HepG2 (cell line): ENCODE measurements at places on chromosomes 13 and 19. TPM values are rescaled to one million over a fixed set of nuclear protein-coding genes. Genes with fewer than 3 reads are reported as not detected.
A peak's percentile ranks its signal among the peaks of the same experiment; 100 is the strongest.

The EDDM13 gene
- not detected in 2 replicates for total RNA-seq

The HCN2 gene
- total RNA-seq = not detected in 2 replicates

The UGGT2 gene
- 14.9 and 27.1 TPM in 2 replicates for total RNA-seq

The PCSK4 gene
- 0.52 and 2.0 TPM in 2 replicates for total RNA-seq

The IGSF23 gene
- total RNA-seq = 2.3 and 3.4 TPM in 2 replicates

The GPC5 gene
- 0.02 TPM in 1 of 2 replicates, not detected in the other for total RNA-seq

GRCh38 chr19:29631450-29631849 is 25.4 kb downstream of the POP4 start:
- no peak overlapping the region for H3K4me3 ChIP-seq
- no peaks in the 10 kb centered on the region for H3K36me3 ChIP-seq
- no peak overlapping the region for H3K27ac ChIP-seq
- peaks cover 12% of the 10 kb centered on the region for H3K4me1 ChIP-seq

- DNase-seq = no peak
- H3K27me3 ChIP-seq = 0 out of 3 replicates have a peak, but pooled peaks cover under 1% of the 10 kb centered on the region
- no peaks in the 10 kb centered on the region for H3K36me3 ChIP-seq
- no peak overlapping the region for H3K27ac ChIP-seq
- H3K4me3 ChIP-seq = no peak overlapping the region
These were observed 123.9 kb downstream of the SLC7A1 start for GRCh38 chr13:29471551-29471950.

GRCh38 chr13:101829484-101829883 is 377.0 kb downstream of the ITGBL1 start:
- H3K4me3 ChIP-seq = no peak overlapping the region
- H3K27ac ChIP-seq = no peak overlapping the region
- no peak for DNase-seq
- no peaks in the 10 kb centered on the region for H3K36me3 ChIP-seq

GRCh38 chr13:36345438-36346221 is 564 bp downstream of the SPART start:
- no peaks in the 10 kb centered on the region for H3K36me3 ChIP-seq
- peak overlapping the region; percentile 66 for H3K4me3 ChIP-seq
- peak; percentile 35 for DNase-seq
- H3K27me3 ChIP-seq = no peaks in the 10 kb centered on the region

DNA sequence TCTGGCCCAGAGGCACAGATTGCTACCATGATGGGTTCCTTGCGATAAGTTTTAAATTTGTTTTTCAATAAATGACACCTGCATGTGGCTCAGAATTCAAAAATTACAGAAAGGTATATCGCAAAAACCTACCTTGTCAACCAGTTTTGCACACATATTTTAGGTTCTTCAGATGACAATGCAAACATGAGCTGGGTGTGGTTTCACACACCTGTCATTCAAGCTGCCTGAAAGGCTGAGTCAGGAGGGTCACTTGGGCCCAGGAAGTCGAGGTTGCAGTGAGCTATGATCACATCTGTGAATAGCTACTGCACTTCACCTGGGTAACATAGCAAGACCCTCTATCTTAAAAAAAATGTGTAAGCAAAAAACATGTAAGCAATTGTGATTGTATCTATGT is 56.1 kb downstream of the DNM2 start:
- H3K27ac ChIP-seq = no peak overlapping the region
- H3K4me3 ChIP-seq = no peak overlapping the region
- peaks cover 59% of the 10 kb centered on the region for H3K36me3 ChIP-seq
- DNase-seq = no peak
- H3K27me3 ChIP-seq = no peaks in the 10 kb centered on the region

DNA sequence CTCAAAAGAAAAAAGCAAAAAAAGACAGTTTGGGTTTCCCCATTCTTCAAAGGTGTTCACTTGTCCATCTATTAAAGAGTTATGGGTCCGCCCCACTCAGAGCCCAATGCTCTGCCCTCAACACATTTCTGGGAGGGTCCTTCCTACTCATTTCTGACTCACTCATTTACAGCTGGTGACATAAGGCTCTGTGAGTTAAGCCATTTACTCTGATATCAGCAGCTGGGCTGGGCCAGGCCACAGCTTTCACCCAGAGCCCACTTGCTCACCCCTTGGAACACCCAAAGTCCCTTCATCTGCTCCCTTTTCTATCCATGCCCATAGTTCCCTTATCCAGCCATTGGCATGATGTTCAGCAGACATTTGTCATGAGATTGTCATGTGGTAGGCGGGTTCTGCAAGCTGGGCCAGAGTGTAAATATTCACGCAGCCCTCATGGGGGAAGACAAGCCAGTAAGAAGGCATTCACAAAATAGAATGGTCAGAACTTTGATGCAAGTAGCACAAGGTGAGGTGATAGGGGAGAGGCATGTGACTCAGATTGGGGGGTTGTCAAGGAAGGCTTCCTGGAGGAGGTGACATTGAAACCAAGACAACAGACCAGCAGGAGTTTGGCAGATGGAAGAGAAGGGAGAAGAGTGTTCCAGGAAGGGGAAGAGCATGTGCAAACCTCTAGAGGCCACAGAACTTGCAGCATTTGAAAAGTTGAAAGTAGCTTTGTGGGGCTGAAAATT is 5.9 kb downstream of the MAST1 start:
- DNase-seq = no peak
- H3K4me3 ChIP-seq = no peak overlapping the region
- H3K27me3 ChIP-seq = no peaks in the 10 kb centered on the region
- no peak overlapping the region for H3K27ac ChIP-seq
- H3K4me1 ChIP-seq = peaks cover 7% of the 10 kb centered on the region

DNA sequence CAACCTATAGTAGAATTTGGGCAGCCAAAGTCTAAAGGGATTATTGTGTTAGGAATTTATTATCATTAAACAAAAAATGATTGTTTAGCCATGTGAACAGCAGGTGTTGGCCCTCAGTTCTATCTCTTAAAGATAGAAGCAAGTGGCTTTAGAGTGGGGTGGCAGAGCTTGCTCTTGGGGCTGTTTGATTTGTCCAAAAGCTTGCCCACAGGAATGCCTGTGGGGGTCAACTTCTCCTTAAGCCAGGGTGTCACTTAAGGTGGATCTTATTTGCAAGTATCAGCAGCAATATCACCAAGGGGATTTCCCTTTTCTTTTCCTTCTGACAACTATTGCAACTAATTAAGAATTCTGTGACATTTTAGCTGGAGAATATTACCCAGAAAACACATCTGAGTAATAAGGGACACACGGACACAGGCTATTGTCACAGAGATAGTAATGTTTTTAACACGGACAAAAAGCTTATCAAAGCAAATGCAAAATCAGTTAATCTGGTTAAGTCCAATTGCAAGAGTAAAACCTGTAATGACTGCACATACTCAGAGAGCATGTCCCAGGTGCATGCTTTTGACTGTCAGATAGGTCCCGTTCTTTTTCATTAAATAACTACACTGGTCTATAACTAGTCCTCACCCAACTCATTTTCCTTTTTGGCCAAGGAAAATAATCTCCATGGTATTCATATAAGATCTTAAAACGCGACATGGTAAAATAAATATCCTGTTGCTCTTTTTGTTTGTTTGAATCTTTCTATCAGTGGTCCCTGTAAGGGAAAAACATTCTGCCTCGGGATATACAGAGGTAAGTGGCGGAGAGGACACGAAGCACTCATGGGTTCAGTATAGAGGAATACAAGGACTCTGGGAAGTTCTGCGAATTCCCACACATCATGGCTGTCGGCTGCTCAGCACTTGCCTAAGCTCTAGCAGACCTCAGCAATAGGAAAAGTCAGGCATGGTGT is 172.1 kb upstream of the RFC3 start:
- no peaks in the 10 kb centered on the region for H3K36me3 ChIP-seq
- H3K27me3 ChIP-seq = no peaks in the 10 kb centered on the region
- no peak for DNase-seq
- H3K4me3 ChIP-seq = no peak overlapping the region
- H3K4me1 ChIP-seq = peaks cover 72% of the 10 kb centered on the region

GRCh38 chr19:3210347-3211017 is 14.0 kb upstream of the CELF5 start:
- H3K27me3 ChIP-seq = no peaks in the 10 kb centered on the region
- H3K4me3 ChIP-seq = no peak overlapping the region
- peaks cover 5% of the 10 kb centered on the region for H3K36me3 ChIP-seq
- peaks cover 12% of the 10 kb centered on the region for H3K4me1 ChIP-seq

DNA sequence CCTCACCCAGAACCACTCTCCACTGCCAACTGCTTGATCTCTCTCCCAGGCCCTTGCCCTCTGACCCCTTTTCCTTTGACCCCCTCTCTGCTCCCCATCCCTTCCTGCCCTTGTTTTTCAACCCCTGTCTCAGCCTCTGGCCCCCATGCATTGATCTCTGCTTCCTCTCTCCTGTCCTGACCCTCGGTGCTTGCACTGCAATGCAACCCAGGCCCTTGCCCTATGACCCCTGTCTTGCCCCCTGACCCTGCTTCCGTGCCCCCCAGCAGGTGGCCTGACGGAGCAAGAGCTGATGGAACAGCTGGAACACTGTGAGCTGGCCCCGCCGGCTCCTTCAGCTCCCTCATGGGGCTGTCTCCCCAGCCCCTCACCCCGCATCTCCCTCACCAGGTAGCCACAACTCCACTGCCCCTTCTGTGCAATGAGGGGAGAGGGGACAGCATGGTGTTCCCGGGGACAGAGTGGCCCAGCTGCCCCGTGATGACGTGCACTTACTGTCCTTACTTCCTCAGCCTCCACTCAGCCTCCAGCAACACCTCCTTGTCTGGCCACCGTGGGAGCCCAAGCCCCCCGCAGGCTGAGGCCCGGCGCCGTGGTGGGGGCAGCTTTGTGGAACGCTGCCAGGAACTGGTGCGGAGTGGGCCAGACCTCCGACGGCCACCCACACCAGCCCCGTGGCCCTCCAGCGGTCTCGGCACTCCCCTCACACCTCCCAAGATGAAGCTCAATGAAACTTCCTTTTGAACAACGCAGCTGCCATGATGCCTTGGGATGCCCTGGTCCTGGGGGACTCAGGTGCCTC is 10.5 kb upstream of the LTBP4 start:
- no peak overlapping the region for H3K27ac ChIP-seq
- no peaks in the 10 kb centered on the region; the same call in 1 of the 2 replicates for H3K27me3 ChIP-seq
- H3K36me3 ChIP-seq = no peaks in the 10 kb centered on the region
- no peaks in the 10 kb centered on the region for H3K4me1 ChIP-seq

DNA sequence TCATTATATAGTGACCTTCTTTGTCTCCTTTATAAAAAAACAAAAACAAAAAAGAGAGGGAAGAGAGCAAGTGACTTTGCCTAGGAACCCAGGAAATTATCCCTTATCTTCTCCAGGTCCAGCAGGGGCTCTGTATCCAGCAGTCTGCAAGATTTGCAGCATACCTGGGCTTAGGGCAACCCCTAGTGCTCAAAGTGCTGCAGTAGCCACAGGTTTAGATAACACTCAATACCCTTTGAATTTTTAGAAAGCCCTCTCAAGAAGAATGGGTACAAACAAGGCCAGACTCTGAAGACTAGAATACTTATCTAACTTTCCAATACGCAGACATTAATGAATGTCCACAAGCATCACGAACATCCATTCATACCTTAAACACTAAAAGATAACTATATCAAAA is 43.2 kb downstream of the CCNA1 start:
- H3K4me3 ChIP-seq = no peak overlapping the region
- H3K4me1 ChIP-seq = no peaks in the 10 kb centered on the region
- H3K27ac ChIP-seq = no peak overlapping the region
- H3K27me3 ChIP-seq = no peaks in the 10 kb centered on the region

- no peaks in the 10 kb centered on the region for H3K27me3 ChIP-seq
- no peak for DNase-seq
- no peak overlapping the region for H3K27ac ChIP-seq
- peaks cover 25% of the 10 kb centered on the region for H3K4me1 ChIP-seq
- H3K4me3 ChIP-seq = no peak overlapping the region
These were observed 90.5 kb upstream of the RFC3 start for GRCh38 chr13:33727297-33728083.
